ENCODE measurements at places on chromosomes 3 and 15.

- no peak for DNase-seq
Observed at GRCh38 chr3:136750209-136750896, 1.8 kb downstream of the STAG1 start.

DNA sequence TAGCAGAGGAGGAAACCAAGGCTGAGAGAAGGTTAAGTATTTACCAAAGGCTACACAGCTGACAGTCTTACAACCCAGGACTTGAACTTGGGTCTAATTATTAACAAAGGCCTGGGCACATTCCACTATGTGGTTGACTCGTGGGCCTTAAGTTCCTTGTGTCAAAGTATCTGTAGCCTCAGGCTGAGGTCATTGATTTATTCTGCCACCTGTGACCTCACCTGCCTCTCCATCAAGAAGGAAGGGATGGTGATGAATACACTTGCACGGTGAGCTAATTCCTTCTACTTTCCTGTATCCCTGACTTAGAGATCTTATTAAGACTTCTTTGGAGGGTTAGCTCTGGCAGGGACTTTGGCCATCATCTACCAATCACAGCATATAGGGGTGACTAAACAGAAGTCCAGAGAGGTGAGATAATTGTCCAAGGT is 19.9 kb upstream of the LRRC58 start:
- peak; percentile 93 for DNase-seq

DNA sequence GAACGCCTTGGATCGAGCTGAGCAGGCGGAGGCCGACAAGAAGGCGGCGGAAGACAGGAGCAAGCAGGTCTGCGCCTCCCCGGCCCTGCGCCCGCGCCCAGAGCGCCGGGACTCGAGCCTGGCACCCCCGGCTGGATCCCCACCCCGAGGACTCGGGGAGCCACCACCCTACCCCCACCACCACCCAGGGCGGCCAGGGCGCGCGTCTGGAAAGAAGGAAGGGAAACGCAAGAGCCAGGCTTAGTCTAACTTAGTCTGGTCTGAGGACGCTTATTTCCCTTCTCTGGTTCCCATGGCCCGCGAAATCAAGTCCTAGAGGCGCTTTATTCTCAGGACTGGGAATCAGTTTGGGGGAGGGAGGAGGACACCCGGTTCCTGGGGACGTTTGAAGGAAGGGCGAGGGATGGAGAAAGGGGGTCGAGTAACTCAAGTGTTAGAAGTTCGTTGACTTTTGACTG is 359 bp downstream of the TPM1 start:
- no peak for DNase-seq

DNA sequence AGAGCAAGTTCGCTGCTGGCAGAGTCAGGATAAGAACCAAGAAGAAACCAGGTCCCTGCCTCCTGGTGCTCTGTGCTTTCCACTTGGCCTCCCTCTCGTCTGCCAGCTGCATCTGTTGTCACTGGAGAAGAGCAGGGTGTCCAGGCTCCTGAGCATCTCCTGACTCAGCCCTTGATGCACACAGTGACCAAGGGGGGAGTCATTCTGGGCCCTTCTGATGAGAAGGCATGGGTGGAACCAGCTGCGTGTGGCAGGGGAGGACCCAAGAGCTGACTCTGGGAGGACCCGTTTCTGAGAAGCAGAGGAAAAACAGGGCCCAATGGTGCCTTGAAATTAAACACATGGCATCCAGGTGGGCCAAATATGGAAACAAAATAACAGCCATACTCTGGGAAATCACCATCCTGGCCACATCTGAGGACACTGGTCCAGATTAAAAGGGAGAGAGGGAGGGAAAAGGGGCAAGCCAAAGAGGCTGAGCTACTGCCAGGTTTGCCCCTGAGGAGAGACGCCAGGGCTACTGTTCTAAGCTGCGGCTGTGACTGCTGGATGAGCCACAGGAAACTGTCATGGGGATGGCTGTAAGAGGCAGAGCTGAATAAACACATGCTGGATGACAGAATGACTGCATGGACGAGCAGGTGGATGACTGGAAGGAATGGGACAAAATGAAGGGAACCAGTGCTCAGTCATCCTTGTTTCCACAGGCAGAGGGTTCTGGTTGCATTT is 58.1 kb upstream of the CA12 start:
- DNase-seq, result no peak

DNA sequence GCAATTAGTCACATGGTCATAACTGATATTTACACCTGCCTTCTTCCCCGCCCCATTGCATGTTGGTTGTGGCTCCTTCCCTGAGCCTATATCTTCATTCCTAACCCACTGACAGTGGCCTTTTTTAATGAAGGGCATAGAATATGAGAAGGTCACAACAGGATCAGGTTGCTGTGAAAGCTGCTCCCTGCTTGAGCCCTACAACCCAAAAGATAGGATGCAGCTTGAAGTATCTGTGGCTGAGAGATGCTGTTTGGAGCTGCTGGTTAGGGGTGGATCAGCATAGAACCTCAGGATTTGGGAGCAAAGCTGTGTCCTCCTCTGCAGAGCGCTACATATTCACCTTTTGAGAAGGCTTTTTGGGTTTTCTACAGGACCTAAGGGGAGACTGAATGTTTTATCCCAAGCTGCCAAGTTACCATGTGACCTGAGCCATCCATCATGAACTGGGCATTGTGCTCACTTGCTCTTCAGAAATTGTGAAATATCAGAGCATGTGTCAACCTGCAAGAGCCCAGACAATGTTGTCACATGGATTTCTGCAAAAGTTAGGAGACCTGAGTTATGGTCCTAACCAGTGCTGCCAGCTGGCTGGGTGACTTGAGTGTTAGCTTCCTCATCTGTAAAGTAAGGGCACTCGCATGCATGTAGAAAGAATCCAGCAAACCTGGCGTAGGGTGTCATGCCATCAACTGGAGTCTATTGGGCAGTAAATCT is 49.8 kb upstream of the ARL8B start:
- no peak for DNase-seq

DNA sequence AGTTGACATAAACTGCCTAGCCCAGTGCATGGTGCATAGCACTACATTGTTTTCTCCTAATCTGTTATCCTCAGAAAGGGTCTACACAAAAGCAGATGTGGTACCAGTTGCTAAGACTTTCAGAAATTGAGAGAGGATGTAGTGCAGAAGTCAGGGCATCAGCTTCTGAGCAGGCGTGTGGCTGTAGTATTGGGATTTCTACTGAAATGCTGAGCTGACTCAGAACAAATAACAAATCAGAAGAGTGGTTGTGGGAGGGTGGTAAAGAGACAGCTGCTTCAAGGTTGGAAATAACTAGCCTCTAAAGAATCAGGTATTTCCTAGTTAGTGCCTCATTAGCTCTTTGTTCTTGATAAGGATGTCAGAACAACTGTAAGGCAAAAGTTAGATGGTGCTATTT is 161.3 kb downstream of the AKAP13 start:
- no peak for DNase-seq

GRCh38 chr3:48268381-48268935 is 27.6 kb downstream of the ZNF589 start:
- DNase-seq, result no peak

GRCh38 chr15:52221730-52222129 is 30.5 kb upstream of the GNB5 start:
- DNase-seq, result no peak

GRCh38 chr15:55683376-55683775 is 59.6 kb downstream of the PRTG start:
- no peak for DNase-seq

- DNase-seq, result no peak
Observed at GRCh38 chr3:63878394-63879060, 14.9 kb downstream of the ATXN7 start.

DNA sequence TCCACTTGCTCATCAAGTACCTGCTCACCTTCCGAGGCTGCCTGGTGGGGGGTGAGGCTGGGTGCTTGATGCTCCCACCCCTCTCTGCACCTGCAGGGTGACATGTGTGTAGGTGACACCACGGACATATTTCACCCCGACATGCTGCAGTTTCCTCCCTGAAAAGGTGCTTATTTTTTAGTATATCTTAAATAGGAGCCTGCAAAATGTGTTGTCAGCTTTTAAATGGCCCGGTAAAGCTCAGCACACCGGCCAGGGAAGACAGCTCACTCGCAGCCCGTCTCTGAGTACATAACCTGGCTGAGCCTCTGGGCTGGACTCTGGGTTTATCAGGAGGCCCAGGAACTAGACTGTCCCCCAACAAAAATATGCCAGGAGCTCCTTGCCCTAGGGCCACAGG is 89.3 kb upstream of the LINGO1 start:
- DNase-seq, result no peak

DNA sequence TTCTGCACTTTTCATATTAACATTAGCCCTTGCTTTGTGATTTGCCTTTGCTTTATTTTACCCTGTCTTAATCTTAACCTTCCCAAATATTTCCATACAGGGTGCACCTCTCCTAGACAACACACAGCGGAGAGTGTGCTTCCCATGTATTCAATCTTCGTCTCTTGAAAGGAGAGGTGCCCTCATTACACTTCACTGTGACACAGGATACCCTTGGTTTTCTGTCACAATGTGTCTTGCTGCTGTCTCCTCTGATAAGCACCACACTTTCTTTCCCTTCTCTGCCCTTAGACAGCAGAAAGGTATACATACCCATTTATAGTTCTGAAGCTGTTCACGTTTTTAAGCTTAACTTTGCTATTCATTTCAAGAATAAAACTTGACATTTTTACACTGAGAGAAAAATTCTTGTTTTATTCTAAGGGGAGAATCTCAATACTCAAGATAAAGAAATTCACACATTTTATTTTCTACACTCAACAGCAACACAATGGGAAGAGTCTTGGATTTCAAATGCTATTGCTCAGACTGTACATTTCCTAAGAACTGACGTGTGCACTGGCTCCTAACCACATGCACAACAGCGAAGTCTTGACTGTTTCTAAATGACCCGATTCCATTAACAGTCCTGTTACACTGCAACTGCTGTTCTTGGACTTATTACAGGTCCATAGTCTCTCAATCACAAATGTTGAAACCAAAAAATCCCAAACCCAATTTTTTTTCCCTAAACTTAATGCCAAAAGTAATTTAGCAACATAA is 21.1 kb downstream of the ZXDC start:
- DNase-seq, result no peak

- no peak for DNase-seq
Observed at GRCh38 chr3:33513262-33513863, 73.2 kb upstream of the UBP1 start.

Data from epithelial cell of proximal tubule (primary cell).